Pulmonary artery endothelial cell (primary cell): ENCODE measurements at places on chromosomes 4 and X.

GRCh38 chr4:16417198-16417597 is 190.9 kb upstream of the TAPT1 start:
- peak; percentile 43 for DNase-seq

DNA sequence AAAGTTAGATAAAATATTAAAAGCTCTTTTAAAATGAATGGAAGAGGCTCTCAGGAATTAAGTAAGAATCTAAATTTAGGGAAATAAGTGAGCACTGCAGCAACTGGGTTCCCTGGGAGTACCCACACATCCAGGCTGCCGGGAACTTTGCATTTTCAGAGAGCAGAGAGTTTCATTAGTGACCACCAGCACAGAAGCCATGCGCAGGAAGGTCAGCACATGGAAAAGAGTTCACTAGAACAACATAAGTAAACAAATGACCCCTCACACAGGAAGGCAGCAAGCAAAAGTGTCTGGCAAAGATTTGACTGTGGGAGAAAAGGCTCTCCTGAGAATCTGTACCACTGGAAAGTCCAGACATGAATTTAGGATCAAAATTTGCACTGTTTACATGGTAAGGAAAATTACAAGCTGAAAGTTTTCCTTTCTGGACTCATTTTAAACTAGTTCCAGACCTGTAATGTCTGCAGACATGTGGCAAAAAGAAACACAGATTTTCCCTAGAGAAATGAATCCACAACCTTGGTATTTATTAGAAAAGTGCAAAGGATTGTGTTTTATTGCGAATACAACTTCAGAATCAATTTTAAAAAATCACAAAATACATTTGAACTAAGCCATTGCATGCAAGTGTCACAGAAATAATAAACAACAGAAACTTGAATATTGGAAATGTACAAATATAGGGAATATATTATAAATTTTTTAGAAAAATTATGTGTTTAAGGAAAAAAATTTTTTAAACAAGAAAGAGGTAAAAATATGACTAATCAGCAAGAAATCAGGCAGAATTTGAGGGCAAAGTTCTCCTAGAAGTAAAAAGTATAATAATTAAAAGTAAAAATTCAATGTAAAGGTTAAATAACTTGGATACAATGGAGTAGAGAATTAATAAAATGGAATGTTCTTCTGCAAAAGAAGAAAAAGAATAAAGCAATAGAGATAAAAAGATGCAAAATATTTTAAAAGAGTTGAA is 18.4 kb upstream of the MYOZ2 start:
- DNase-seq, result no peak

GRCh38 chr4:99633772-99634171 is 23.9 kb downstream of the C4orf54 start:
- DNase-seq, result no peak

DNA sequence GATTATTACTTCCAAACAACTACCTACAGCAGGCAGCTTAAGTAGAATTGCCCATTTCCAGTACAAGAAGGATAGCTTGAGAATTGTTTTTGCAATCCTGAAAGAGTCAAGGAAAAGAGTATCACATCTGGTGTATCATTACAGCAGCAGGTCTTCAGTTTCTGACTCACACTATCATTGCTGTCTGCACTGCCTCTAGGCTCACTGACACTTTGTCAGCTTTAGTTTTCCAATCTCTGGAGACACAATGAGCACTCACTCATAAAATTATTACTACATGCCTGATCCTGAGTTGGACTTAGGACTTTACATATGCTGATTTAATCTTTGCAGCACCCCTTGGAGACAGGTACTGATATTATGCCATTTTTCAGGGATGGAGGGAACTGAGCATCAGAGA is 244.6 kb upstream of the BOD1L1 start:
- no peak for DNase-seq

DNA sequence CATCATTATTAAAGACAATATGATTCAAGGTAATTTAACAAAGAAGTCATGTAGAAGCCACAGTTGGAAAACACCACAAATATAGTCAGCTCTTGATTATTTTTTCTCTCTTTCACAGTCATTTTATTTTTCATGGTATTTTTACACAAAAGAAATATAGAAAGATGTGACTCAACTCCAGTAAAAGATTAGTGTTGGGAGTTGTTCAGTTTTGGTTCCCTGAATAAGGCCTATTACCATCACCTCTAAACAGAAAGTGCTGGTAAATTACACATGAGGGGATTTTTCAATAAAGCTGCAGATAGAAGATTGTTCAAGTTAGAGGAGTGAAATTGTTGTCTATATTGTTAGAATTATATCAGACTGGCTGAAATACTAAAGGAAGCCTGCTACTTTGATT is 107.0 kb downstream of the DDIT4L start:
- DNase-seq, result no peak

- DNase-seq, result no peak
Observed at GRCh38 chr4:94831607-94832006, 73.9 kb downstream of the BMPR1B start.

DNA sequence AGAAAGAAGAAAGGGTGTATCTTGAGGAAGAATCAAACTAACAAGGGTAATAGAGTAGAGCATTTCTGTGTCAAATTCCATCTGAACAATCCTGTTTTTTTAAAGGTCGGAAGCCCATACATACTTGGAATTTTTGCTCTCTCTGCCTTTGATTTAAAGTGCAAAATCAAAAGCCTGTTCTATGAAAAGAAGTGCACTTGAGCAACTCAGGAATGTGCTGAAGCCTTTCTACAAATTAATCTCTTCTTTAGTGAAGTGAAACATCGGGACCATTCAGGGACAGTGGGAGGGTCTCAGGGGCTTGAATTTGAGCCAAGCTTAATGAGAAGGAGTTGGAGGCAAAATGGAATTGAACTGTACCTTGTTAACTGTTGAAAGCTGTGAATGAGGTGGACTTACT is 1008.5 kb upstream of the LCORL start:
- DNase-seq, result no peak

DNA sequence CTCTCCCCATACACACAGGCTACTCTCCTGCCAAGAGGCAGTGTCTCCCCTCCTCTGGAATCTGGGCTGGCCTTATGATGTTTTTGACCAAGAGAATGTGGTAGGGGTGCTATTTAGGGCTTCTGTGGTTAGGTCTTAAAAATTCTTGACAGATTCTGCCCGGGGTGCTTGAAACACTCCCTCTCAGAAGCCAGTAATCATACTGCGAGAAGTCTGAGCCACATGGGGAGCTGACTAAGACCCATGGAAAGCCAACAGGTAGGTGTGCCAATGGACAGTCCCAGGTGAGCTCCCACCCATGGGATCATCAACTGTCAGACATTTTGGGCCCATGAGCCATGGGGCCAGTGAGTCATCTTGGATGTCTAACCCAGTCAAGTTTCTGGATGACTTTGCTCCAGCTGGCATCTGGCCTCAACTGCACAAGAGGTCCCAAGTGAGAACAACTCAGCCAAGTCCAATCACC is 315.7 kb downstream of the FBXW7 start:
- no peak for DNase-seq

GRCh38 chr4:157459785-157460184 is 239.3 kb downstream of the GRIA2 start:
- no peak for DNase-seq

DNA sequence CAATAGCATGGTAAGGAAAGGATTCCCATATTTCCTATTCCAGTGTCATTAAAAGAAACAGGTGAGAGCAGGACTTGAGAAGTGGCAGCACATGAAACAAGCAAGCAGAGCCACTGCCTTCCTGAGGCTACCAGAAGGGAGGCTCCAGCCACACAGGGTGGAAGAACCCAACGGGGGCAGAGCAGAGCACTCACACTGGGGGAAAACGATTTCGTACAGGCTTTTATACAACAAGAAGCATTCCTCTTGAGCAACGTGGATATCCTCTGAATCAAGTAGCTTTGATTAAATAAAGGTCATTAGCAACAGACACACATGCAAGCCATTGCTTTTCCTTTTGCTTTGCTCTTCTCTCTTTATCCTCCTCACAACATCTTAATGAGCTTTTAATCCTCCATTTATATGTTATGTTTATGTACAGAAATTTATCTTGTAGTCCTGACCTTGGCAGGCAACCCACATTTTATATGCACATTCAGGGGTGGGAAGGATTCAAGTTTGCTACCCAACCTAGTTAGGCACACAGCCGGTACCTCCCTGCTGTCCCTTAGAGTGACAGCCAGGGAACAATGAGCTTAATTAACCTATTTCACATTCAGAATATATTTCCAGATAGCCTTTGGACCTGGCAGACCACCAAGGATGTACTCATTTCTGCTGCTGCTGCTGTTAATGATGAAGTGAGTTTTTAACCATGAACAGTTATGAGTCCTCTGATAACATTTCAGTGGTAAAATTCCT is 202.1 kb downstream of the ARHGAP24 start:
- DNase-seq, result no peak

- no peak for DNase-seq
Observed at GRCh38 chrX:148385471-148385870, 114.9 kb upstream of the AFF2 start.

GRCh38 chr4:182562350-182562749 is 319.1 kb downstream of the TENM3 start:
- DNase-seq, result no peak

- no peak for DNase-seq
Observed at GRCh38 chr4:101651778-101652177, 138.8 kb upstream of the BANK1 start.

- DNase-seq, result no peak
Observed at GRCh38 chr4:89067417-89067816, 10.4 kb upstream of the FAM13A start.

DNA sequence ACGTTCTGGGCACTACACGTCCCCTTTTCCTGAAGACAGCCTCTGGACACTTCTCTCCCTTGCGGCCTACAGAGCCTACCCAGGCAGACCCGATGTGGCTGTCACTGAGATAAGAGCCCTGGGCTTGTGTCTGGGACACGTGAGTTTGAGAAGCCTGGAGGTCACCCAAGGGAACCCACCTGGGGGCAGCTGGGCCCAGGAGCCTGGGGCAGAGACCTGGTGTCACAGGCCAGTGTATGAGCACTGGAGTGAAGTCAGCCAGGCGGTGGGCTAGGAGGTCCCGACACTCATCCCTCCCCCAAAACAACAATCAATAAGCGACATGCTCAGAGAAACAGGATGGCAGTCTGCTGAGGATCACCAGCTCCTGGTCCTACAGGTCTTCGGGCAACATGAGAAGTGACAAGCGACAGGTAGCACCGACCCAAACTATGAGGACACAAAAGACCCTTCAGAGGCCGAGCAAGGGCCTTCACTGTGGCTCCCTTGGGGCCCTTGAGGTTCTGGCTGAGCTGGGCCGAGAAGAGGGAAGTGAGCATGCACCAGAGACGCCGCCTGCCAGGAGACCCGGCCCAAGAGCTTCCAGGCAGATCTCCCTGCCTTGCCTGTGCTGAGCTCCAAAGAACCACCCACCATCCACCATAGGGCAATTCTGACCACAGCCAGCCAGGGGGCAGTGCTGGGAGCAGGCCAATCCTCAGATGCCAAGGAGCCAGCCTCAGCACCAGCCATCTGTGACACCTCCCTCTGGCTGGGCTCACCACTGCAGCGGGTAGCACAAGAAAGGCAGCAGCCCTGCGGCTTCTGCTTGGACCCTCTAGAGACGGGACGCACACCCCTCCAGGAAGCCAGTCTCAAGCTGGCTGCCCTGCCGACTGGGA is 11.0 kb upstream of the DUSP9 start:
- DNase-seq, result no peak

- no peak for DNase-seq
Observed at GRCh38 chr4:105059337-105059736, 87.3 kb upstream of the TET2 start.
